ENCODE measurements at places on chromosomes 1 and 21.

GRCh38 chr1:118303534-118303933 is 118.5 kb upstream of the SPAG17 start:
- no peak for DNase-seq

- DNase-seq, result no peak
Observed at GRCh38 chr1:197469620-197470210, 201.7 kb downstream of the CRB1 start.

GRCh38 chr1:205577874-205578658 is 53.7 kb downstream of the ELK4 start:
- no peak for DNase-seq

- DNase-seq, result no peak
Observed at GRCh38 chr21:22842875-22843274, 1844.7 kb downstream of the NCAM2 start.

DNA sequence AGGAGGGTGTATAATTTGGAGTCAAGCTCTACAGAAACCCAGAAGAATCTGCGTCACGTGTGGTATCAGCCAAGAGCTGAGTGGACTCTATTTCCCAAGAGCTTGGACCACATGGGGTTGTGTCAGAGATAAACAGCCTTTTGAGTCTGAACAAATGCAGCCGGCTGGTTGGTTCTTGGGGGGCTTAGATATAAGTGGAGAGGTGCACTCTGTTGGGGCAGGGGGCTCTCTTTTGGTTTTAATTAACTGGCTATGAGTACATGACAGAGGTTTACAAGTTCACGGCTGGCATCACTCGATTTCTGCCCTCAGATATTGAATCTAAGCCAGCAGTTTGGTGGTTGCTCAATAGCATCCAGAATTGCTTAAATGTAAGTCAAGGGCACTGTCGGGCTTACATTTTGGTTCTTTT is 501 bp upstream of the MRAP start:
- no peak for DNase-seq

DNA sequence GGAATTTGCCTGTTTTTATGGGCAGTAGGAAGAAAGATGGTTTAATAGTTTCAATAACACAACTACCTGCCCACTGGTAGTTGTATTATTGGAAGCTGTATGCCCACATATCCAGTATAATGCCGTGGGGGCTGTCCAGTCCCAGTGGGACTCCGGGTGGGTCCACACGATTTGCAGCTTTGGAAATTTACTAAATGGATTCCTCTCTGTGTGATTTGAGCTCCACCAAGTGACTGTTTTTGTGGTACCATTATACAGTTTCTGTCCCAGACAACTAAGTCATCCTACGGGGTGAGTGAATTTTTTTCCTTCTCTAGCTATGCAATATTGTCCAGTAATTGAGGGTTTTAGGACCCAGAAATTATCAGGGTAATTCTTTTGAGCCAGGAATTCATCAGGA is 86.8 kb downstream of the PLA2G4A start:
- DNase-seq, result no peak

- DNase-seq, result no peak
Observed at GRCh38 chr1:167412072-167412471, 106.3 kb downstream of the CD247 start.

GRCh38 chr1:154849645-154850131 is 20.4 kb downstream of the KCNN3 start:
- no peak for DNase-seq

- no peak for DNase-seq
Observed at GRCh38 chr1:217614200-217614712, 16.6 kb downstream of the GPATCH2 start.

DNA sequence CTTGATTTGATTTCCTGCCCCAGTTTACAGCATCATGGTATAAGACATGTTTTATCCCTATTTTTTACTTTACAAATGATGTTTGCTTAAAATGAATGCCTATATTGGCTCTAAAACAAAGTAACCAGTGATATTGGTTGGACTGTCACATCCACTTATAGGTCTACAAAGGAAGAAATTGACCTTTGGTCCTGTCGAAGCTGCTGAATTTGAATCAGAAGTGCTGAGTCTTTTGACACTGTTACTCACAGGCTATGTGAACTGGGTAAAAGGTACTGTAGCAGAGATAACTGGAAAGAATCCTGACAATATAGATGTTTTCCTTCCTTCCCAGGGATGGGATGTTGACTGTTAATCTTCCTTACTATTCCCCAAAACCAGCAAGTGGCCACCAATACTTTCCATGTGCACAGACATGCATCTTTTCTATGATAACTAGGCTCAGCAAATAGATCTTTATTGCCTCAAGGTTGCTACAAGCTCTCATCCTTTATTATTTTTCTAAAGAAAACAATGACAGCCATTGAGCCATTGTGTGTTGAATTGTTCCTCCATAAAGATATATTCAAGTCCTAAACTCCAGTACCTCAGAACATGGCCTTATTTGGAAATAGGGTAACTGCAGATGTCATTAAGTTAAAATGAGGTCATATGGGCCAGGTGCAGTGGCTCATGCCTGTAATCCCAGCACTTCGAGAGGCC is 175.9 kb upstream of the NR5A2 start:
- DNase-seq, result no peak

GRCh38 chr1:56477164-56478111 is 101.9 kb downstream of the PLPP3 start:
- DNase-seq, result no peak

DNA sequence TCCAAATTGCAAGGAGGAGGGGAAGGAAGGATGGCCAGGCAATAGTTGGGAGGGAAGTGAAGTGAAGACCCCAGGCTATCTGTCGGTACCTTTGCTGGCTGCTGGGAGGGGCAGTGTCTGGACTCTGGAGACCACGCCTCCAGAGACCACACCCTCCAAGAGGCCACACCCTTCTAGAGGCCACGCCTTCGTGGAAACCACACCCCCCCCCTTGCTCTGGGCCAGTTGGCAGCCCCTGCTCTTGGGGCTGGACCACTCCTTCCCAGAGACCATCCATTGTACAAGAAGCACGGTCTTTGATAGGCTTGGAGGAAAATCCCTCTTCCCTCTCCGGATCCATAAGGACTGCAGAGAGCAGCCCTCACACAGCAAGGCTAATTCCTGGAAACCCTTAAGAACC is 73.1 kb downstream of the RYR2 start:
- no peak for DNase-seq

GRCh38 chr1:202376247-202376646 is 27.7 kb downstream of the PPP1R12B start:
- no peak for DNase-seq

DNA sequence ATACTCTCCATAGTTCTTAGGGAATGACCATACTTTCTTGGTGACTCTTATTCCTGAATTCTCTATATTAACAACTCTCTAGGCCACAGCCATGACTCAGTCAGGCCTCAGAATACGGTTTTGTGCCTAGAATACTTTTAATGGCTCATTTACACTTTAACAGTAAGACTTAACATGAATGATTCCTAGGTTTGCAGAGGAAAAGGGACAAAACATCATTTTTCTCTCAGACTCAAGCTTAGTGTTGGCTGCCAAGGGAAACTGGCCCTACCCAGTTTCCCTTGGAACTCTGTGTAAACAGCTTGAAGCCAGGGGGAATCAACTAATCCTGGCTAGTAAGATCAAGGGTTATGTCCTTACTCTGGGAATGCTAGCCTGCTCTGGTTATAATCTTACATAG is 164.9 kb upstream of the PKN2 start:
- no peak for DNase-seq

DNA sequence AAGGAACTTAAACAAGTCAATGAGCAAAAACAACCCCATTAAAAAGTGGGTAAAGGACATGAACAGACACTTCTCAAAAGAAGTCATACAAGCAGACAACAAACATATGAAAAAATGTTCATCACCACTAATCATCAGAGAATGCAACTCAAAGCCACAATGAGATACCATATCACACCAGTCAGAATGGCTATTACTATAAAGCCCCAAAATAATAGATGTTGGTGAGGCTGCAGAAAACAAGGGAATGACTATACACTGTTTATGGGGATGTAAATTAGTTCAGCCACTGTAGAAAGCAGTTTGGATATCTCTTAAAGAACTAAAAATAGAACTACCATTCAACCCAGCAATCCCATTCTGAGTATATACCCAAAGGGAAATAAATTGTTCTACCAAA is 51.2 kb downstream of the MRPL39 start:
- DNase-seq, result no peak

GRCh38 chr1:27556781-27557595 is 47.0 kb downstream of the AHDC1 start:
- peak; percentile 85 for DNase-seq

DNA sequence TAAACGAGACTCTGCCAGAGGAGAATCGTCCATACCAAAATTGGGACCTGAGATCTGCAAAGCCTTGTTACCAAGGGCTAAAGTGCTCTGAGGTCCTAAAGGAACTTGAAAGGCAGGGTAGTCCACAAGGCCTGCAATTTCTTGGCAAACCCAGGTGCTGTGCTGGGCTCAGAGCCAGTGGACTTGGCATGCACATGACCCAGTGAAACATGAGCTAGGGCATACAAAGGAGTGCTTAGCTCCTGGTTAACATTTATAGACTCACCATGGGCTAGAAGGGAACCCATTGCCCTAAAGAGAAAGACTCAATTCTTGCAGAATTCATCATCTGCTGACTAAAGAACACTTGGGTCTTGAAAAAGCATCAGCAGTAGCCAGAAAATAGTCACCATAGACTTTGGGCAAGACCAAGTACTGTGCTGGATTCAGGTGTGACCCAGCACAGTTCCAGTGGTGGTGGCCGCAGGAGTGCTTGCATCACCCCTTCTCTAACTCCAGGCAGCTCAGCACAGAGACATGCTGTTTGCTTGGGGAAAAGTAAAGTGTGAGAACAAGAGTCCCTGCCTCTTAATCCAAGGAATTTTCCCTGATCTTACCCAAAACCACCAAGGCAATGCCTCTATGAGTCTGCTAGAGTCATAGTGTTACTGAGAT is 1069.4 kb upstream of the ADGRL2 start:
- no peak for DNase-seq

DNA sequence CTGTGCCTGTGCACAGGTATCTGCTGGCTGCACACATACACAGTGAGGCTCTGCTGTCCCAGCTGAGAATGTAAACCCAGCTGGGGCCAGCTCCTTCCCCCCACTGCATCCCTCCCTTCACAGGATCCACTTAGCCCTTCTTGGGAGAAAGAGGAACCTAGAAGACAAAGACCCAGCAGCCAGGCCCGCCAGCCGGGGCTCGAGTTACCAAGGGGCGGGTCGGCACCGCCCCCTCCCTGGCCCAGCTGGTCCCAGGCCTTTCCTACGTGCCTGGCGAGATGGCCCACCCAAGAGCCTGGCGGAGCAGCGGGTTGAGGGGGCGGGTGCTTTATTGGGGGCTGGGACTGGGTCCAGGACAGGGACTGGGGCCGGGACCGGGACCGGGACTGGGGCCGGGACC is 2.1 kb downstream of the SH3BGRL3 start:
- no peak for DNase-seq

- no peak for DNase-seq
Observed at GRCh38 chr1:25194572-25195020, 37.7 kb downstream of the SYF2 start.

- DNase-seq, result no peak
Observed at GRCh38 chr1:205375835-205376545, 19.3 kb upstream of the KLHDC8A start.

DNA sequence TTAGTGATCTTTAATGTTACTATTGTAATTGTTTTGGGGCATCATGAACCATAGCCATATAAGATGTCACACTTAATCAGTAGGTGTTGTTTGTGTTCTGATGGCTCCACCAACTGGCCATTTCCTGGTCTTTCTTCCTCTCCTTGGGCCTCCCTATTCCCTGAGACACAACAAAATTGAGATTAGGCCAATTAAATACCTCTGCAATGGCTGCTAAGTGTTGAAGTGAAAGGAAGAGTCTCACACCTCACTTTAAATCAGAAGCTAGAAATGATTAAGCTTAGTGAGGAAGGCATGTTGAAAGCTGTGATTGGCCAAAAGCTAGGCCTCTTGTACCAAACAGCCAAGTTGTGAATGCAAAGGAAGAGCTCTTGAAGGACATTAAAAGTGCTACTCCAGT is 30.7 kb downstream of the PPP2R5A start:
- no peak for DNase-seq

DNA sequence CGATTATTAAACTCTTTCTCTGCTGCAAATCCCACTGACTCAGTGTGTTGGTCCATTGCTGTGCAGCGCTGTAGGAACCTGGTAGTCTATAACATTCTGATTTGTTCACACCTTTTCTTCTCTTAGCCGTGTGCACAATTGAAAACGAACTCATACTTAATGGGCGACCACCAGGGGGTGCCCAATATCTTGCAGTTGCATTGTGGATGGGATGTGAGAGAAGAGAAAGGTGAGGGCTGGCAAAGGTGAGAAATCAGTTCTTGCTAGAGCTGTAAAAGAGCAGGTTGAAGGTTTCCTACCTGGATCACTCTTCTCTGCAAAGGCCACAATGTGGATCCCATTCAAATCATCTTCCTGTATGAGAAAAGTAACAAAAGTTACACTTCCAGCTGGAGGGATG is 51.0 kb downstream of the CASQ2 start:
- peak; percentile 10 for DNase-seq

All from T1000 (cell line).